ENCODE measurements at places on chromosomes 11 and 22. TPM values are rescaled to one million over a fixed set of nuclear protein-coding genes. Genes with fewer than 3 reads are reported as not detected.

Gene GLYATL1
- not detected for total RNA-seq

Gene SLC15A3
- 0.75 TPM for total RNA-seq

Gene OR51B4
- 9.0 TPM for total RNA-seq

Gene OR8D4
- not detected for total RNA-seq

Gene PRG3
- total RNA-seq = not detected

Gene USH1C
- total RNA-seq = not detected

Gene MS4A15
- not detected for total RNA-seq

Gene SCGB1D2
- total RNA-seq = 6.0 TPM

Gene NXPE1
- not detected for total RNA-seq

Gene LRRC75B
- total RNA-seq = 4.7 TPM

Gene TRIM64C
- not detected for total RNA-seq

Gene DUSP8
- 0.48 TPM for total RNA-seq

Measured in SK-MEL-5 (cell line).